ENCODE measurements at places on chromosomes 4 and X. TPM values are rescaled to one million over a fixed set of nuclear protein-coding genes. Genes with fewer than 3 reads are reported as not detected.

Gene REELD1
- not detected for total RNA-seq

Gene FGD1
- total RNA-seq, result 10.3 TPM

Gene IL2
- total RNA-seq, result not detected

GRCh38 chr4:28279249-28279648 lies 1418.6 kb downstream of the STIM2 start:
- no peak for DNase-seq

DNA sequence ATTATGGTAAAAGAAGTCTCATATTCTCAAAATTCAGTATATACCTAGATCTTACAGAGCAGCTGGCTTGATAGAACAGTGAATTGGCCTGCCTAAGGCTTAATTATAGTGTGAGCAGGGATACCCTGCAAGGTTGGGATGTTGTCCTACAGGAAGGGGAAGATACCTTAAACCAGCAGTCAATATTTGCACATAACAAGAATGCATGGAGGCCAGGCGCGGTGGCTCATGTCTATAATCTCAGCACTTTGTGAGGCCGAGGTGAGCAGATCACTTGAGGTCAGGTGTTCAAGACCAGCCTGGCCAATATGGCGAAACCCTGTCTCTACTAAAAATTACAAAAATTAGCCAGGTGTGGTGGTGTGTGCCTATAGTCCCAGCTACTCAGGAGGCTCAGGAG lies 58.7 kb upstream of the ABCG2 start:
- DNase-seq, result no peak

DNA sequence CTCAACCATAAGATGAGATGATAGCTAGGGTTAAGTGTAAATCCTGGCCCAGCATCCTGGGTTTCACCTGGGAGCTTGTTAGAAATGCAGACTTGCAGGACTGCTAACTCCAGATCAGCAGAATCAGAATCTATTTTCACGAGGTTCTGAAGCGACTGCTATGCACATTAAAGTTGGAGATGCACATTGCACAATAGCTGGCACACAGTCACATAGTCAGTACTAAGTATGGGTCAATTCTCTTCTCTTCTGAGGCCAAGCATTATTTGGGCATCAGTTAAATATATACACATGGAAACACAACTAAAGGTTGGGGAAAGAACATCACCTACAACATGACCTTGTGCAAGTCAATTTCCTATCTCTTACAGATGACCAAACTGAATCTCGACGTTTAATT lies 155.1 kb upstream of the FGF13 start:
- DNase-seq, result no peak

DNA sequence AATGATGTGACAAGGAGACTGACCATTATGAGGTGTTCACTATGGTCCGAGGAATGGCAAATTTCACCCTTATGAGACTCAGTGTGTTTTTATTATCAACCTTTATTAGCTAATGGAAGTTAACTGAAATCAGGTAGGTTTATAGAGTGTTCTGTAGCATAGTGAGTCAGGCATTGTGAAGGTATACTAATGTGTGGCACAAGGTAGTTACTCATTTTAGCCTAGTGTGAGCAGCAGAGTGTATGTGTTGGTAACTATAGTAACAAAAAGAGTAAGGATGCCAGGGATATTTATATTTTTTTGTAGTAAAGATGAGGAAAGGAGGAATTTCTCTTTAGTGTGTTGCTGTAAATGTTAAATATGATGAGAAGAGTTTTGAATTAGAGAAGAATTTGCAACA lies 12.0 kb downstream of the PDLIM5 start:
- DNase-seq, result no peak

DNA sequence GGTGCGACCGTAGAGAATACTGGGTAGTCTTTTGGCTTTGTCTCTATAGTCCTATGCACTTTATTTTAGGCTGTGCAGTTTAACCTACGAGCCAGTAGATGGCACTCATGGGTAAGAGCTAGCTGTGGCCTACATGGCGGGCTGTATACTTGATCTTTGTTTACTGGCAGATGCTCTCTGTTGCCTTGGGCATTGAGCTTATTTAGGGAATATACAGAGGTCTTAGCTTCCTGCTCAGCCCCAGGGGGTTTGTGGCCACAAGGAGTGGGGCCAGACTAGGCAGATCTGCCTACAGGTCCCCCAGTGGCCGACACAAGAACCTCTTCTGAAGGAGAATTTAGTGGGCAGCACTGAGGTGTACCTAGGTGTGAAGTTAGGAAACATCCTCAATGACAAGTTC lies 227.6 kb upstream of the HDX start:
- DNase-seq, result peak; percentile 0

GRCh38 chr4:96753216-96753615 lies 913.3 kb downstream of the PDHA2 start:
- no peak for DNase-seq

DNA sequence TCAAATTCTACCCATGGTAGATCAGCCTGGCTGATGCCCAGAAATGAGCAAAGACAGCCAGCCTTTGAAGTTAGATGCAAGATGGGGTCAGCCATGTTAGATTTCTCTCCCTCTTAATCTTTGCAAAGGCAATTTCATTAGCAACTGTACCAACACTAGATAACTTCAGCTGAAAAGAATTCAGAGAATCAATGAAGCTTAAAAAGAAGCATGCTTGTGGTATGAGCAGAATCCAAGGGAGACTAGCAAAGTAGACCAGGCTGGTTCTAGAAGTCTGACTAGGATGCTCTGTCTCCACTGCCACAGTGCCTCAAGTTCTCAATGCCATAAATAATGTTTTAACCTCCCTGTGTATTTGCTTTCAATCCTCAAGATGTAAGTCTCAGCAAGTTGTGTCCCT lies 247.3 kb downstream of the SLC7A11 start:
- no peak for DNase-seq

DNA sequence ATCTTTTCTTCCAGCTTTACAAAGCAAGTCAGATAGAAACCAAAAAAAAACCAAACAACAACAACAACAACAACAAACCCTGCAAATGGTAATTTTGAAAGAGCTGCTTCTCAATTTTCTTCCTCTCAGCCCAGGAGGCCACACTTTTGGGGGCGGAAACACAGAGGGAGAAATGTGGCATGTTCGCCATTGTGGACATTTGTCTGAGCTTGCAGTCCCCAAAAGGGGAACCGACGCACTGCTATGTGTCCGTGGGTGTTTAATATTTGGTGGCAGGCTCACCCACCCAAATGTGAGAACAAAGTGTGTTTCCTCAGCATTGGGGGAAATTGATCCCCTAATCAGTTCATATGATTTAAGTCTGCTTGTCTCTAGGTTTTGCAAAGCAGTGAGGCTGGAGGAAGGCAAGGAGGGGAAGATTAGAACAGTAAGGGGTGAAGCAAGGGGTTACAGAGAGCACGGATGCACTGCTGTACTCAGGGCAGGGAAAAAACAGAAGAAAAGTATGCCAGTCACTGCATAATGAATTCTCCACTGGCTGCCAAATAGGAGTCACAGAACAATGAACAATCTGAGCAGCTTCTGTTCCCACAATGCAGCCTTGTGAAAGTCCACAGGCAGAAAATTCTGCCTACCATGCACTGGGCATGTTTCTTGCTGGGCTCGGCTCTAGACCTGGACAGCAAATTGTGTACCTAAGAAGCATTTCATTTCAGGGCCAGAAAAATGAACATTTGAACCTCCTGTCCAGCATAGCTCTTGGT lies 74.7 kb upstream of the GPM6B start:
- DNase-seq, result no peak

DNA sequence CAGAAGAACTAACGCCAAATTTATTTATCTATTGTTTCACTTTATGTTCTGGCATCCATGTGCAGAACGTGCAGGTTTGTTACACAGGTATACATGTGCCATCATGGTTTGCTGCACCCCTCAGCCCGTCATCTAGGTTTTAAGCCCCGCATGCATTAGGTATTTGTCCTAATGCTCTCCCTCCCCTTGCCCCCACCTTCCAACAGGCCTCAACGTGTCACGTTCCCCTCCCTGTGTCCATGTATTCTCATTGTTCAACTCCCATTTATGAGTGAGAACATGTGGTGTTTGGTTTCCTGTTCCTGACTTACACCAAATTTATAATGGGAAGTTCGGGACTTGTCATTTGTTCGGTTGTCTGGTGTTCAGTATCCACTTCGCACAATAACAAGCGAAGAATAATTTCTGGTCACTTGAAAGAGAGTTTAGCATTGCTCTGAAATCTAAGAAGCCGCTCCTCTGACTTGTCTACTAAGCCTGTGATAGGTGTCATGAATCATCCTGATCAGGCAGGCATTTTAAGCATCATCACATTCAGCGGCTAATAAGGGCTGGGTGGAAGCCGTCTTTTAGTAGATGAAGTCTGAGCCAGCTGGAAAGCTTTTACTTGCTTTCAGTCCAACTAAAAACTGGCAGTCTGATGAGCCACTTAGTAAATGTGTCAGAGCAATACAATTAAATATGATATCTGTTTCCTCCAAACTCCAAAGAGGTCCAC lies 1065.7 kb upstream of the PABPC4L start:
- DNase-seq, result no peak

GRCh38 chr4:159420162-159421057 lies 317.5 kb downstream of the RAPGEF2 start:
- no peak for DNase-seq

GRCh38 chr4:8380511-8381415 lies 59.8 kb downstream of the ACOX3 start:
- peak; percentile 17 for DNase-seq

GRCh38 chr4:38306482-38307071 lies 346.4 kb downstream of the PTTG2 start:
- no peak for DNase-seq

DNA sequence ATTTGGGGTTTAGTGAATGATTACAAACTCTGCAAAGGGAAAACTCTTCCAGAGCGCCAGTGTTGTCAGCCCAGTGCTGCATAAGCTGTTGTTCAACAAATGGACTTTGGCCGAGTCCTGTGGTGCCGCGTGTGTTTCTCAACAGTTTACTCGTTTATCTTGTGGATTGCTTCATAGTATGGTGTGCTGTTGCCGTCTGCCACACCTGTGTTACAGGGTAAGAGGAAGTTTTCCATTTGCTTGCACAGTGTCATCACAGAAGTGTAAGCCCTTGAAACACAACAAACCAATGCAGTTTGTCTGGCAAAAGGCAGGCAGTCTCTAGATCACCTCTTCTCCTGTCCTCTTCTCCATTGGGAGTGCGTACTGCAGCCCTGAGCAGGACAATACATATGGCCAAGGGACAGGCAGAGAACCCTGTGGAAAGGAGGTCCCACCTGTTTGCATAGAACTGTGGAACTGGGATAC lies 66.3 kb downstream of the DCUN1D4 start:
- no peak for DNase-seq

Data from cerebellum (tissue), 4 donors.